ENCODE measurements at places on chromosomes 3 and 15. TPM values are rescaled to one million over a fixed set of nuclear protein-coding genes. Genes with fewer than 3 reads are reported as not detected.

GRCh38 chr3:24151594-24151993 lies 206.5 kb downstream of the NR1D2 start:
- no peak for DNase-seq

DNA sequence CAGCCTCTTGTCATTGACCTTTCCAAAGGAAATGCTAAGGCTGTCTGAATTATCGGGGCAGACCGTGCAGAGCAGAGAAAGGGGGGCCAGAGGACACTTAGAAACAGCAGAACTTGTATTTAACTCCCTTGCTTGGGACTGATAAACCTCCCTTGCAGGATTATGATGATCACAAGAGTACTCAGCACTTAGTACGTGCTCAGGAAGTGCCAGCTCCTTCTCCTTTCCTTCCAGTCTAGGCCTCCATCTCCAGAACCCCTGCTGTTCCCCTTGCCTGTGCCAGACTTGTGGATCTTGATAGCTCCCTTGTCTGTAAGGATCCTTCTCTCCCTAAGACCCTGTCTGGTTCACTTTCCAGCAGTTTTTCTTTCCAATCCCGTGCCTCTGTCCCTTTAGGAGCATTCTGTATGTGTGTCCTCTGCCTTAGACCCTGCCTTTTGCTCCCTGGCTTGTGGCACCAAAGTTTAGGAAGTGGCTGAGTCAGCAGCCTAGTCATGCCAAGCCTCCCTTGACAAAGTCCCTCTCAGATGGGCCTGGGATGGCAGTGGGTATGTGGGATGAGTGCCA lies 747 bp downstream of the SORD start:
- no peak for DNase-seq

GRCh38 chr15:47179988-47180387 lies 537.3 kb upstream of the SEMA6D start:
- no peak for DNase-seq

DNA sequence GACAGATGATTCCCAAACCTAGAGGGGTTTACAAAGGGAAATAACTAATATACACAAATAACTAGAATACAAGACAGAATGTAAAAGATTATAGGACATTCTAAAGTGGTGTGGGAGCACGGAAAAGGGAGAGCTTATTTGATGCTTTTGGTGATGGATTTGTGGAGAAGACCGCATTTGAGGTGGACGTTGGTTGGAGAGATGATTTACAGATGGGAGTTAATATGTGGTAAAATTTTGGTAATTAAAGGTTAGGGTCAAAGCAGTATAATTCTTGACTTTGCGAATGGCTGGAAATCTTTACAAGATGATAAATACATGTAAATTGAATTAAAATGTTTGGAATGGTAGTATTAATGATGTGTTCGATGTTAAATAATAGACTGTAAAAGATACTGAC lies 1.2 kb downstream of the KNL1 start:
- DNase-seq, result no peak

The TMEM41A gene
- 10.4 TPM for polyA plus RNA-seq

The SH3GL3 gene
- polyA plus RNA-seq, result 0.04 TPM

DNA sequence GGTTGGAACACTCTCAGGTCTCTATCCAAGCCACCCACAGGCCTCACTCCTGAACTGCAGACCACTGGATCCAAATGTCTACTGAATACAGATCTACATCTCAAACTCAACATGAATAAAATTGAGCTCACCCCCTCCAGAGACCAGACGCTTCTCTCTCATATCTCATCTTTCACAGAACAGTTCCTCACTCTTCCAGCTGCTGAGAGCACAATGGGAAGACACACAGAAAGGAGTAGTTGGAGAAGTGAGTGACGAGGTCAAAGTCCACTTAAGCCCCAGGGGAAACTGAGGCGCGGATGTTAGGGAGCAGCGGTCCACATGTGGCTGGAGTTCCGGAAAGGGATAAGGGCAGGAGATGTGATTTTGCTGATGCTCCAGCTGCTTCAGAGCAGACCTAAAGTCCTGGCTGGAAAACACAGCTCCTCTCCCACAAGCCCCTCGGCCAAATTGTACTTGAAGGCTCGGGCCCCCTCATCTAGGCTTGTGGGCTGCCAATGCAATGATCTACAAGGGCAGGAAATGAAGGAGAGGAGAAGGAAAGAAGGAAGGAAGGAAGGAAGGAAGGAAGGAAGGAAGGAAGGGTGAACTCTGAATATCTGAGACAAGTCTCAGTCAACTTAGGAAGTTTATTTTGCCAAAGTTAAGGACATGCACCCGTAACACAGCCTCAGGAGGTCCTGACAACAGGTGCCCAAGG lies 211.2 kb upstream of the TLE3 start:
- no peak for DNase-seq

GRCh38 chr15:70356062-70356860 lies 258.5 kb upstream of the TLE3 start:
- DNase-seq, result no peak

GRCh38 chr3:184946917-184947316 lies 135.0 kb downstream of the VPS8 start:
- no peak for DNase-seq

The MEGF11 gene
- polyA plus RNA-seq, result 0.04 TPM

- no peak for DNase-seq
Measured at GRCh38 chr15:60520013-60520824, 41.3 kb upstream of the ICE2 start.

The PATL2 gene
- 8.1 TPM for polyA plus RNA-seq

DNA sequence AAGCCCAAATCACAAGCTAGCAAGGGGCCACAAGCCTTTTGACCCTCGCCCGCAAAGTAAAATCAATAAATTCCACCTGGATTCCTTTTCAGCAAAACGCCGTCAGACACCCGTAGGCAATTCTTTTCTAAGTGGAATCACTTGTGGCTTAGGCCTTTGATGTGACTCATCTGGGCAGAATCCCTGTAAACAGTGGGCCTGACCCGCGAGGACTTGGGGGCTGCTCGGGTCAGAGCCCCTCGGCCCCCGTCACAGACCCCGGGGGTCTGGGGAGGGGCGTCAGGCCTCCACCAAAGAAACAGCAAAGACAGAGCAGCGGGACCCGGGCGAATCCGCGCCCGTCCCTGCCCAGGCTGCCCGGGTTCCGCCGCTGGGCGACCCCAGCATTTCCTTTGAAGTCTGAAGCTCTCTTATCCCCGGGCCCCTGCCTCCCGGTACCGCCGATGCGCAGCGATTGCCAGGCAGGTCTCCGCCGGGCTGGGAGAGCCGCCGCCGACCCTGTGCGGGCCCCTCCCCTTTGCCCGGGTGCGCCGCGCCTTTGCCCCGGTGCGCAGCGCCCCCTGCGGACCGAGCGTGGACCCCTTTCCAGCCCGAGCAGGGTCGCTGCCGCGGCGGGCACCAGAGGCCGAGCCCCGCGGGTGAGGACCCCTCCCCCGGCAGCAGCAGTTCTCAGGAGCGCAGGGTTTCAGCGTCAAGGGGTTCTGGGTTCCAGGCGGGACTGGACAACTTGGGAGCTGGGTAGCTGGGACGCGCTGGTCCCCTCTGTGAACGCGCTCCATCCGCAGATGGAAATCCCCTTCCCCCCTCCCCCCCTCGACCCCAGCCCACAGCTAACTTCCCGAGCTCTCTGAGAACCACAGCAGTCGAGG lies 178.3 kb downstream of the UACA start:
- DNase-seq, result no peak

The ACKR2 gene
- 1.2 TPM for polyA plus RNA-seq

The CHRM5 gene
- polyA plus RNA-seq, result not detected

DNA sequence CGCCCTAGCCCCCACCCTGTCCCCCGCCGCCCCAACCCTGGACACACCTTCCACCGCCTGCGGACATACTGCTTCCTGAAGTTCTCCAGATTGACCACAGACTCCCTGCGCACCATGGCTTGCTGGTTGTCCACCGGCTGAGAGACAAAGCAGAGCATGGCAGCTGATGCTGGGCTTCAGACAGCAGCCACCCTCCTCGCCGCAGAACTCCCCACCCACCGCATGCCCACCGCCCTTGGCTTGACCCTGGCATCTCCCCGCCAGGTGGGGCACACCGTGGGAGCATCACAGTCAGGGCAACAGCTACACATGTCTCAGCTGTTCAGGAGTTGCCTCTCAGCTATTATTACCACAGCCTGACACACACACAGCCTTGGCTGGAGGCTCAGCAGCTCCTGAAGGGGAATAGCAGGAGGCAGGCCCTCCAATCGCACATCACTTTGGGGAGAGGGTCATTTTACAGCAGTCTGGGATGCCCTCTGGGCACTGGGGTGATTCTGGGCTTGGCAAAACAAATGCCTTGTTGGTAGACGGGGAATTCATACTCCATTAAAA lies 78.4 kb upstream of the HERC1 start:
- DNase-seq, result no peak

DNA sequence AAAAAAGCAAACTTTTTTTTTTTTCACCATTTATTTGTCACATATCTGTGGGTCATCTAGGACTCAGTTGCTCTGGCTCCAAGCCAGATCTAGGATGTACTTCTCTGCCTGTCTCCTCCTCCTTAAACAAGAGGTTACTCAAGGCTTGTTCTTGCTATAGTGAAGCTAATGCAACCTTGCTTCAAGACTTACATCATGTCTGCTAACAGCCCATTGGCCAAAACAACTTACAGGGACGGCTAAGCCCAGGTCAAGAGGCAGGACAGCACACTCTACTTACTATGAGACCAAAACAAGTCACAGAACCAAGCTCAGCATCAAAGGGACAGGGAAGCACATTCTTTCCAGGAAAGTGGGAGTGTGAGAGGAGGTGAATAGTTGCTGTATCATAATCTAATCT lies 123.8 kb upstream of the BNIP2 start:
- DNase-seq, result no peak

GRCh38 chr15:57198654-57199291 lies 177.5 kb upstream of the CGNL1 start:
- no peak for DNase-seq

DNA sequence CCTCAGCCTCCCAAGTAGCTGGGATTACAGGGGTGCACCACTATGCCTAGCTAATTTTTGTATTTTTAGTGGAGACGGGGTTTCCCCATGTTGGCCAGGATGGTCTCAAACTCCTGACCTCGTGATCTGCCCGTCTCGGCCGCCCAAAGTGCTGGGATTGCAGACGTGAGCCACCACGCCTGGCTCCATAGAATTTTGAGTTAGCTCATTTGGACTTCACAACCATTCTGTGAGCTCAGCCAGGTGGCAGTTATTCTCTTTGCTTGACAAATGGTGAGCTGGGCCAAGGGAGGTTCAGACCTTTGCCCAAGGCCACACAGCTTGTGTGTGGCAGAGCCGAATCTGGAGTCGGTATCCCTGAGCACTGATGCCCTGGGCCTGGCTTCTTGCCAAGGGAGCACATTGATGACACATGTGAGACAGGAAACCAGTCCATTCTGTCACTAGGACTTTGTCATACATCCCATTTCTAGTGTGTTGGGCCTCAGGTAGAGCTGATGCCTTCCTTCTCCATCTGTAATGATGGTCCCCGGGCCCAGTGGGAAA lies 17.6 kb downstream of the PODXL2 start:
- no peak for DNase-seq

DNA sequence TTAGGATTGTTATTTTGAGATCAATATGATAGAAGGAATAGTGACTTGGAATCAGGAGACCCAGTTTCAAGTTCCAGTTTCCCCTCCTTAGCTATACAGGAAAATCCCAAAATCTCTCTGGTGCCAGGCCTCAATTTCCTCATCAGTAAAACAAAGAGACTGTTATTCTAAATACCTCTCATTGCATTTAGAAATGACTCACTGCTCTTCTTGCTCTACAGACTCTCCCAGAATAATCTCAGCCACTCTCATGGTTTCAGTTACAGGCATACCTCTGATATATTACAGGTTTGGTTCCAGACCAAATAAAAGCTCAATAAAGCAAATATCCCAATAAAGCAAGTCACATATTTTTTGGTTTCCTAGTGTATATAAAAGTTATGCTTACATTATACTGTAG lies 28.3 kb downstream of the IMPG2 start:
- no peak for DNase-seq

GRCh38 chr3:194787072-194787471 lies 101.4 kb downstream of the FAM43A start:
- DNase-seq, result no peak

The ZDHHC23 gene
- polyA plus RNA-seq, result 4.2 TPM

DNA sequence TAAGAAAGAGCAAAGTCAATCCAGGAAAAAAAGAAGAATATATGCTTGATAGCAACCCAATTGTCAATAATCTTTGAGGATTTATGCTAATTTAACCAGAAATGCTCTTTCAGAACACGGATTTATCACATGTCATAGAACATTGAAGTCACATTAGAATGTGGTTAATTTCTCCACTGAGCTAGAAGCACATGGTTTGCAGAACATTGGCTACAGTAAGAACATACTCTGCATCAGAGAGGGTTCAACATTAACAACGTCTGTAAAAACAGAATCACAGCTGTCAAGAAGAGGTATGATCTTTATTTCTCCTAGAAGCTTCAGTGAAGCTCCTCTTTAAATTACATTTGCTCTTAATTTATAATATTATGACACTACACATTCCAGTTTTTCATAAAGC lies 619.7 kb upstream of the AGTR1 start:
- DNase-seq, result no peak

GRCh38 chr3:176839901-176840300 lies 357.4 kb downstream of the TBL1XR1 start:
- no peak for DNase-seq

The PRR23A gene
- polyA plus RNA-seq, result not detected

DNA sequence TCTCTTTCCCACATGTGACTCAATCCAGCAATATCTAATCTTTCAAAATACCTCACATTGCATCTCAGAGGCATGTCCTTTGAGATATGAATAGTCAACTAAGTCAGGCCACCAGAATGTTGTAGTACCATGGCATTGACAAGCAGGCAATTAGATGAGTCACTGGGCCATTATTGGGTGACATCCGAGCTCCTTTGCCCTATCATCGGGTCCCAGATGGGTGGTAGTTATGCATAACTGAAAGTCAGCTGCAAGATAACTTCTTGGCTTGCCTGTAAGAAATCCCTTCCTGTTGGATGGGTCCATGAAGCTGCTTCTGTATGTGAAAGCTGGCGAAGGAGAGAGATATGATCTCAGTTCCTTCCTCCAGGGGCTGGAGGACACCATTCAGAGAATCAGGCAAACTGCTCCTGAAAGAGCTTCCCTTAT lies 32.8 kb downstream of the ARRDC4 start:
- no peak for DNase-seq

- DNase-seq, result no peak
Measured at GRCh38 chr3:125375950-125376679, 990 bp upstream of the ZNF148 start.
